ENCODE measurements at places on chromosomes 13 and 19.

- DNase-seq = no peak
These were observed 102.1 kb upstream of the TSC22D1 start for GRCh38 chr13:44678197-44678596.

- no peak for DNase-seq
These were observed 51.3 kb upstream of the TSC22D1 start for GRCh38 chr13:44627441-44627840.

GRCh38 chr13:29369060-29369743, 226.3 kb downstream of the SLC7A1 start:
- DNase-seq = no peak

GRCh38 chr13:25860862-25861261, 191.0 kb downstream of the SHISA2 start:
- DNase-seq = no peak

DNA sequence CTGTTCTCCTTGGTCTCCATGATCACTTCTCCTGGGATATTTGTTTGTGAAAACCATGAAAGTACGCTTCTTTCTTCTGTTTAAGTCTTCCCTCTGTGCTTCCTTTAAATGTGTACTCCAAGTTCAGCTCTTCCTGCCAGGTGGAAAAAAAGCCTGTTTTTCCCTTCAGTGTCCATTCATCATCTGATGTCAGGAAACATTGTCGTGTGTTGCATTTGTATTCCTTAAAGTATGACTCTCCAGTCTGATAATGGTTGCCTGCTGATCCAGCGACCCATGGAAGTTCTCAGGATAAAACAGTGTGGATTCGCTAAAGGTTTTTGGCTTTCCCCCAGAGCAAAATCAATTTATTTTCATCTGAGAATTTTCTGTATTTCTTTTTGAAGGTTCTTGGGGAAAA, 22.3 kb downstream of the SACS start:
- no peak for DNase-seq

DNA sequence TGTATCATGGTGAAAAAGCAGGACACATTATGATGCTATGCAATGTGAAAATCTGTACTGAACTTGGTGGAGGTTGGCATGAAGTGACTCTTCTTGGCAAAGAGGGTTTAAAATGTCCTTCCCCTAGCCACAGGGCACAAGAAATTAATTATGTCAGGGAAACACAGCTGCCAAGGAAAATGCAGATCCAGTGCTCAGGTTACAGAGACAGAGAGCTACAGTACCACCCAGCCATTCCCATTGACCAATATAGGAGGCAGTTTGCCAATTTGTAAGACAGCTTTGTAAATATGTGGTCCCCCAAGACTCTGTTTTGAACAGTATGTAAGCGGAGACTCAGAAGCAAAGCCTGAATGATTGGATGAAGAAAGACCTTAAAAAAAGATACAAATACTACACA, 69.4 kb upstream of the KLF12 start:
- DNase-seq = no peak

- DNase-seq = no peak
These were observed 12.5 kb upstream of the LILRA4 start for GRCh38 chr19:54351474-54351873.
